ENCODE measurements at places on chromosomes 3 and 15.

GRCh38 chr3:19735111-19735510 lies 198.9 kb downstream of the EFHB start:
- no peak for DNase-seq

GRCh38 chr15:36818260-36818659 lies 238.8 kb downstream of the CDIN1 start:
- DNase-seq: no peak

- no peak for DNase-seq
Measured at GRCh38 chr3:33874815-33875214, 76.4 kb downstream of the PDCD6IP start.

GRCh38 chr3:15728766-15729165 lies 69.0 kb downstream of the ANKRD28 start:
- DNase-seq: no peak

DNA sequence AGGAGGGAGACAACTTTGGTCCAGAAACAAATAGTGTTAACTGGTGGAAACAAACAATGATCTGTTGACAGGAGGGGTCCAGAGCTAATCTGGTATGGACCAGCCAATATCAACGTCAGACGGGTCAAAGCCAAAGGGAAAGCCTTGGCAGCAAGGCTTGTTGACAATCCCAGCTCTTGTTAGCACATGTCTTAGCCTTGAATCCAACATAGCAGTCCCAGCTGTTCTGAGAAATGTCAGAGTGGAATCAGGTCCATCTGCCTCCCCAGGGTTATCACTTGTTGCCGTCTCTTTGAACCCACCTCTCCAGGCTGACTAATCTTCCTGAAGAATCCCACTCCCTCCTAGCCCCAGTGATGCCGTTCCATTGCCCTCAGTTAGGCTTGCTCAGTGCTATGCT lies 404.6 kb upstream of the MCTP2 start:
- DNase-seq: no peak

DNA sequence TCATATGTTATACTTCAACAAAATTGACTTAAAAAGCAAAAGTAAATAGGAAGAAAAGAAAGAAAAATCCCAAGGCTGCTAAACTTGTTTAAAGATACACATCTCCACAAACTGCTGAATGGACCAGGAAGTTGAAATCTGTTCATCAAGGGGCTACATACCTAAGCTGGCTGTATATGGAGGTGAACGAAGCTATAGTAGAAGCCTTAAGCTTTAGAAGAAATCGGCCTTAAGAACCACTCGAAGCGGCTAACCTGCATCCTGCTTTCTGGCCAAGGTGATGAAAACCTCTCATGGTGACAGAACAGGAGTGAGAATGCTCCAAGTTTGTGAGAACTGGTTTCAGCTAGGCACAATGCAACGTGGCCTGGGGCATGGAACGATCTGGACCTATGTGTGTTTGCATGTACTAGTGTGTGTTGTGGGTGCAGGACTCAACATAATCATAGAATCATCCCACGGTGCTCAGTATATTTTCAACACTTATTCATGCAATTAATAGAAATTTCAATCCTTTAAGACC lies 31.3 kb upstream of the SPTBN5 start:
- DNase-seq: no peak

GRCh38 chr3:171177553-171177952 lies 151.0 kb upstream of the SLC2A2 start:
- no peak for DNase-seq

DNA sequence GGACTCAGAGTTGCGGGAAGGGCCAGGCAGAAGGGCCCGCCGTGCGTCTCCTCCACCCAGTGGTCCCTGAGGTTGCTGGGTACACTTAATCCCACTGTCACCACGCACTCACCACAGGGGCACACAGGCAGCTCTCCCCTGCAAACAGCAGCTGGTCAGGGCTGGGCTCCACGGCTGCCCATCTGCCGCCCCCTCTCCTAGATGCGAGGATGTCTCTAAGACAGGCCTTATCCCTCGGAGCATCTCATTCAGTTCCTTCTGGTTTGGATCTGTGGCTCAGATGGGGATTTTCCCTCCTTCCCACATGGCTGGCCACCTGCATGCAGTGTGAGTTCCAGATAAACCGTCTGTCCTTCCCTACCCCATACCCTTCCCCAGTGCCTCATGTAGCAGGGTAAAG lies 26.3 kb downstream of the MRPS11 start:
- DNase-seq: no peak

GRCh38 chr15:96340598-96341512 lies 10.4 kb downstream of the NR2F2 start:
- no peak for DNase-seq

DNA sequence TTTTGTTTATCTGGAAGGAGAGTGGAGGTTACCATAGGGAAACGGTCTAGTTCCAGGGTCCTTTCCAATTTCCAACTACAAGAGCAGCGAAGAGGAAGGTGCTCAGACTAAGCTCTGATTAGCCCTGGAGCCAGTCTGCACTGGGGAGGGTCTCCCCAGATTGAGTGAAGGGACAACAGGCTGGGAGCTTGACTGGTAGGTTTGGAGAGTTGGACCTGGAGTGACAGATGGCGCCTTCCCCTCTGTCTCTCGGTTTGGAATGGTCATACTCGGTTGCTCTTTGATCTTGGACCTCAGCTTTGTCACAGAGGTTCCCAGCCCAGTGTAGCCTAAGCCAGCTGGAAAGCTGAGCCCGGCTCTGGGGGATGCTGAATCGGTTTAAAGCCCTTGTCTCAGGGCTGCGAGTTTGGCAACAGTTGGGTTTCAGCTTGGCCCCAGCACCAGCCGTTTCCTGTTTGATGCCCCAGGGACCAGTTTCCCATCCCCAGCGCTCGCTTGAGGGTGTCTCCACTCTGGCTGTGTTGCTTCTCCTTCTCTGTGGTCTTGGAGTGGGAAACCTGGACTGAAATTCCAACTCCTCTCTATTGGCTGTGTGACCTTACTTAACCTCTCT lies 53.1 kb upstream of the ULK4 start:
- no peak for DNase-seq

- no peak for DNase-seq
Measured at GRCh38 chr15:41774882-41775417, 666 bp downstream of the MAPKBP1 start.

DNA sequence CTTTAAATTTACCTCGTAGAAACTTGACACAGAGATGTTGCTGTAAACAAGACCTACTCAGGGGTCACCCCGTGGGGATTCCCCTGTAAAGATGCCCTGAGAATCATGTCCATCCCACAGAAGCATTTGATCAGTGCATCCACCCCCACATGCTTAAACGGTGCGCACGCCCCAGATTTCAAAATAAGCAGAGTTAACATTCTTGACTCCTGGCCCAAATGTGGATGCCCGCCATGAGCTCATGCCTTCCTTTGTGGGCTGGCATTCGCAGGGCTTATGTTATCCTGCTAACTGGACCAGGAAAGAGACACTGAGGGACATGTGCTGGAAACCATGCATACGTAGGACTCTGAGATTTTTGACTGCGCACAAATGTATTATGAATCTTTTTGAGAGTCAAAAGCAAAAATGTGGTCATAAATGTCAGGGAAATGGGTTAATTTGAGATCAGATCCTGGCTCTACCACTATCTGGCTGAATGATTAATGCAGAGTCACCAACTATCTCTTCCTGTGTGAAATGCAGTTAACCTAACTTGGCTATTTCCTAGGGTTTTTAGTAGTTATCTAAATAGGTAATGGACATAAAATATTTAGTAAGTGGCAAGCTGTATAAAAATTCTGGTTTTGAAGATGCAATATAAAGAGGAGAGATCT lies 9.1 kb upstream of the TP63 start:
- no peak for DNase-seq

DNA sequence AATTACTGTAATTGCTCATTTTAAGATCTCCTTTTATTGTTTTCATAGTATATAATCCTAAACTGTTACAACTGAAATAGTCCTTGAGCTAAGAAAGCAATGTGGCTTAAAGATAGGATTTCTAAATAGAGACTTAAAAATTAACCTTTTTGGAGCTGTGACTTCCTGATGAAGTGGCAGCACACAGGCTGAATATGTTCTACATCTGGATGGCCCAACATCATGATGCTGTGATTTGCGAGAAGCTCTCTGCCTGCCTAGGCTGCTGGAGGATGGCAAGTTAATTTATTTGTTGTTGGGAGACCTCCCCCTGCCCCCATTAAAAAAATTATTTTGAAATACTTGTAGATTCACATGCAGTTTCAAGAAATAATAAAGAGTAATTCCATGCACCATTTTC lies 134.5 kb downstream of the IGF1R start:
- no peak for DNase-seq

GRCh38 chr15:90934256-90934948 lies 683 bp upstream of the UNC45A start:
- no peak for DNase-seq

GRCh38 chr3:184524981-184525336 lies 36.6 kb upstream of the EPHB3 start:
- peak; percentile 3 for DNase-seq

- no peak for DNase-seq
Measured at GRCh38 chr3:30738605-30739004, 132.2 kb downstream of the TGFBR2 start.

DNA sequence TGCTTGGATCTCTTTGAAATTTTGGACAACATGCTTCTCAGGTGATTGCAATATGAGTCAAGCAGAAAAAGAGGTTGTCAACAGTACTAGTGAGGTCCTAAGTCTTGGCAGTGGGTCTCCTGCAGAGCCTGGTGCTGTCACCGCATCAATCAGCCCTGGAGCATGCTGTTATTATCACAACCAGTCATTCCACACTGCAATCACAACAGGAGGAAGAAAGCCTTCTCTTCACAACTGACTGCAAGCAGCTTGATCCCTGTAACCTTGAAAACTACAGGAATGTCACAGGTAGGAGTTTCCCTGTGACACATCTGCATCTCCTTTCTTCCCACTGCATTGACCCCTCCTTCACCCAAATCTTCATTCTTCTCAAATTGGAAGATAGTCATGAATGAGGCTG lies 451.1 kb upstream of the ATP11B start:
- DNase-seq: no peak

GRCh38 chr3:42488687-42489086 lies 13.8 kb upstream of the VIPR1 start:
- DNase-seq: no peak

DNA sequence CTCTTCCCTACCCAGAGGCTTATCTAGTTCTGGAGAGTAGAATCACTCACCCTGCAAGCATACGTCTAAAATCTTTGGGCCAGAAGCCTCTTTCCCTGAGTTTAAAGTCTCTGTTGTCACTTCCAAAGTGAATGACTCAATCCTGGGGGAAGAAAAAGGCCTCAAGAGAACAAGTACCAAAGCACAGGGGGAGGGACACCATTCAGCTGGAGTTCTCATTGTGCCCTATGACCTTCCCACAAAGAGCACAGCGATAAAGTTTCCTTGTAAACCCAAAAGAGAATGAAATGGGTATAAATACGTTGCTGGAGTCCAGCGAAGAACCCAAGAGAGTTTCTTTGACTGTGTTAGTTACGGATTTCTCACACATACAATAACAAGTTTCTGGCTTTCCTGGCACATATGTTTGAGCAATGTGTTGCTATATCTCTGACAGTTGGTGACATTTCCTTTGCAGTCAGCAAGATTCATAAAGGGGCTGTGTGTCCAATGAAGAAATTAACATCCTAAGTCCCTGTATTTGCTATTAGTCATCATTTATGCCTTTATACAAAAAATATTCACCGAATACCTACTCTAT lies 107.3 kb upstream of the PTPRG start:
- DNase-seq: no peak

GRCh38 chr3:112709911-112710310 lies 69.0 kb upstream of the CCDC80 start:
- no peak for DNase-seq

GRCh38 chr3:61684386-61684785 lies 123.0 kb downstream of the PTPRG start:
- DNase-seq: no peak

DNA sequence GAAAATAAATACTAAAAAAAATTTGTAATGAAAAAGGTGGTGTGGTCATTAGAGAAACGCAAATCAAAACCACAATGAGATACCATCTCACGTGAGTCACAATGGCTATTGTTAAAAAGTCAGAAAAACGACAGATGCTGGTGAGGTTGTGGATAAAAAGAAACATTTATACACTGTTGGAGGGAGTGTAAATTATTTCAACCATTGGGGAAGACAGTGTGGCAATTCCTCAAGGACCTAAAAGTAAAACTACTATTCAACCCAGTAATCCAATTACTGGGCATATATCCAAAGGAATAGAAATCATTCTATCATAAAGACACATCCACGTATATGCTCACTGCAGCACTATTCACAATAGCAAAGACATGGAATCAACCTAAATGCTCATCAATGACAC lies 120.3 kb downstream of the MYO9A start:
- DNase-seq: no peak

GRCh38 chr3:105613120-105613519 lies 246.4 kb downstream of the ALCAM start:
- no peak for DNase-seq

DNA sequence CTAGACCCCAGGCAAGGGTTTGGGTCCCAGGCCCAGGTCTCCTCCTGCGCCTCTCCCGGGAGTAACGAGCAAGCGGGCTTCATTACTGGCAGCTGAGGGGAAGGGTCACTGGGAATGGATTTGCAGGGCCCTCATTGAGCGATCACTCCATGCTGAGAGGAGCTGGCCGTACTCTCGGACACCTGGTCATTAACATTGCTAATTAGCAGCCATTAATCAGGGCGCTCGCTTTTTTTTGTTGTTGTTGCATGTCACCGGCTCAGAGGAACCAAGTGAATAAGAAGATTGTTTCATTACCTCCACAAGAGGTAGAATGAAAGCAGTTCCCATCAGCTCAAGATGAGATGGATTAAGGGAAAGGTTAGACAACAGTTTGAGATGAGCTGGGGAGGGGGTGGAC lies 293.0 kb upstream of the ATP11B start:
- no peak for DNase-seq

DNA sequence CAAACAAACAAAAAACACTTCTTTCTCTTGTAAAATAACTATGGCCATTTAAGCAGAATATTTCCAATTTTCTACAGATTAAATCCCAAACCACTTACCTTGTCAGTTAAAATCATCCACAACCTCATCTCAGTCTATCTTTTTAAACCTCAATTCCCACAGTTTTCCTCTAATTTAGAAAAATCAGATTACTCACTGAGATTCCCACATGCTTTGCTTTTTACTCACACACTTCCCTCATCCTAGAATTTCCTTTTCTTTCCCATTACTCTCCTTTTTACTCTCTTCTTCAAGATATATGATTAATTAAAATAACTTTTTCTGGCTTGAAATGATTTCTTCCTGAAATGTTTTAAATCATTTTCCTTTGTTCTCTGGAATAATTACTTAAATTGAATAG lies 790.7 kb downstream of the ROBO1 start:
- no peak for DNase-seq

DNA sequence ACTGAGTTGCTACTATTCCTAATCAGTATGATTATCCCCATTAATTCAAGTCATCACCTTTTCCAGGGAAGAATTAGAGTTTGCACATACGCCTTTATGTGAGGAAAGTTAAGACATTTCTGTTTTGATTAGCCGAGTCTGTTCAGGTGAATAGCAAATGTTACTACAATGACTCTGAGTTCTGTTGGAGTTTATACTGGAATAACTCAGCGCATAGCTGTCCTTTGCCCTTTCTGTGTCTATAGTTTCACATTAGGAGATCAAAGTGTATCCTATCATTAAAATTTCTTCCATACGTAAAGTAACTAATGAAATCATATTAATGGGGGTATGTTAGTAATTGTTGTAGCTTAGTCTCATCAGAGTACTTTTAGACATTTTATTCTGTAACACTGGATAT lies 4.9 kb downstream of the RAB8B start:
- DNase-seq: no peak

- DNase-seq: no peak
Measured at GRCh38 chr15:67796196-67797127, 28.8 kb upstream of the SKOR1 start.

All from cerebellar nuclear complex (tissue), 1 donor.